ENCODE measurements at places on chromosomes 1 and 21.

- H3K36me3 ChIP-seq = no peaks in the 10 kb centered on the region
- DNase-seq = no peak
- H3K4me3 ChIP-seq = no peak overlapping the region
- no peaks in the 10 kb centered on the region for H3K27me3 ChIP-seq
- H3K4me1 ChIP-seq = peaks cover 6% of the 10 kb centered on the region
- H3K27ac ChIP-seq = no peak overlapping the region
Observed at GRCh38 chr1:179021873-179022272, 3.8 kb upstream of the FAM20B start.

DNA sequence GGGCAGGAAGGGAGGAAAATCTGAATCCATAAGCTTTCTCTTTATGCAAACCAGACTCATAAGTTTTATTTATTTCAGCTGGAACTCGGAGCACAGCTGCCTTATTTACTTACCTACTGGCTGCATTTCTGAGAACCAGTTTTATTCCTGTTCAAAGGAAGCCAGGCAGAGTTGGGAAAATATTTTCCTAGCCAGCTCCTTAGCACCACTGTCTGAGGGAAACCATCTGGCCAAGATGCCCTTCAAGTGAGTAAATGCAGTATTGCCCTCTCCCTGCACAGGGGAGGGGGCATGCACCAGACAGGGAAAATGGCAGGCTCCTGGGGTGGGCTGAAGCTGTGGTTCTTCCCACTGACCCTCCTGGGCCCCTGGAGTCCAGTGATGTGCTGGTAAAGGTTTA, 28.9 kb upstream of the FMOD start:
- H3K4me3 ChIP-seq = no peak overlapping the region
- DNase-seq = no peak
- no peak overlapping the region for H3K27ac ChIP-seq
- no peaks in the 10 kb centered on the region for H3K36me3 ChIP-seq
- no peaks in the 10 kb centered on the region for H3K27me3 ChIP-seq

- peaks cover 17% of the 10 kb centered on the region for H3K4me1 ChIP-seq
- H3K27ac ChIP-seq = peak overlapping the region; percentile 73
- no peak for DNase-seq
- H3K27me3 ChIP-seq = no peaks in the 10 kb centered on the region
- peak overlapping the region; percentile 68 for H3K4me3 ChIP-seq
- H3K36me3 ChIP-seq = peaks cover 4% of the 10 kb centered on the region
Observed at GRCh38 chr1:149843431-149844041, 55.8 kb upstream of the BOLA1 start.

GRCh38 chr1:228937851-228938536, 202.7 kb downstream of the RHOU start:
- no peaks in the 10 kb centered on the region for H3K36me3 ChIP-seq
- DNase-seq = no peak
- no peaks in the 10 kb centered on the region for H3K4me1 ChIP-seq
- no peak overlapping the region for H3K4me3 ChIP-seq
- no peak overlapping the region for H3K27ac ChIP-seq
- no peaks in the 10 kb centered on the region for H3K27me3 ChIP-seq
